ENCODE measurements at places on chromosomes 3 and 15.

DNA sequence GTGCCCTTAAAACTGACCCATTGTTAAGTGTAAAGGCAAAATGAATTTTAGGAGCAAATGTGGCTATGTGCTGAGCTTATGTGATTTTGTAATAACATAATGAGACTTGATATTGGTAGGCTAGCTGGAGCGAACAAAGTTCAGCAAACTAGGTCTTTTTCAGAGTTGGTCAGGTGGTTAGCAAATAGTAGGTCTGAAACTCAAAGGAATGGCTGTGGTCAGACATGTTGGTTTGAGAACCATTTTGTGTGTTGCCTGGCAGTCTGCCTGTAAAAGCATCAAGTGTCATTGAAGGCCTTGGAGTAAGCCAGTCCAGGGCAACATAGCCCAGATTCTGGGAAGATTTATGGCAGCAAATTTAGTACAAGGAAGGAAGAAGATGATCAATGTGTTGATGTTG, 16.4 kb downstream of the FBXO22 start:
- no peak for DNase-seq

DNA sequence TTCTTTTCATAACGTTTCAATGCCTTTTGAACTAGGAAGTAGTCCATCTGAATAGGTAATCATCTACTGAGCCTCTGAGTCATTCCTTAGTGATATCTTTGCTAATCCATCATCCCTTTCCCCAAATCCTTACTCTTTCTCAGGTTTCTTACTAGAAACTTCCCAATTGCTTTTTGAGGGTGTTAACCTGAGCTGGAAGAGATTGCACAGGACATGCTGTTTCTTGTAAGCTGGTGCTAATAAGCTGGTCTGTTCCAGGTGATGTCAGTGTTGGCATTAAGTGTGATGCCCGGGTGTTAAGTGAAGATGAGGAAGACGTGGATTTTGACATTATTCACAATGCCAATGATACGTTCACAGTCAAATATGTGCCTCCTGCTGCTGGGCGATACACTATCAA, 101.0 kb downstream of the DNASE1L3 start:
- no peak for DNase-seq

GRCh38 chr3:15685927-15686326, 84.4 kb downstream of the BTD start:
- DNase-seq: no peak

- peak; percentile 60 for DNase-seq
These were observed 161.2 kb downstream of the ALCAM start for GRCh38 chr3:105527949-105528348.

GRCh38 chr15:71925145-71925544, 114.8 kb downstream of the NR2E3 start:
- DNase-seq: no peak

DNA sequence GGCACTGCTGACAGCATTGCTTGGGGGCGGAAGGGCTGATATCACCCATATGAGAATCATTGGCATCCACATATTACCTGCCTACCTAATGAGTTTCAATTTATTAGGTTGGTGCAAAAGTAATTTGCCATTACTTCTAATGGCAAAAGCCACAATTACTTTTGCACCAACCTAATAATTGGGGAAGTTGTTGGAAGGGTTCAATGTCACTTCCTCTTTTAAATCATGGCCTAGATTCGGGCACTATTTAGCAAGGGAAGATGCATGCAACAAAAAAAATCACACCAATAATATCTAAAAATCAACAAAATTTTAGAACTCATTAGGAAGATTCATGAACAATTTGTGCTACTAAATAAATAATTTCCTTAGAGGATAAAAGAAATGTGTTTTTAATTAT, 56.0 kb upstream of the AGTR1 start:
- DNase-seq: no peak

GRCh38 chr15:100461049-100461448, 67.7 kb downstream of the CERS3 start:
- no peak for DNase-seq

- DNase-seq: no peak
These were observed 337.1 kb upstream of the LRRFIP2 start for GRCh38 chr3:37511463-37511920.

DNA sequence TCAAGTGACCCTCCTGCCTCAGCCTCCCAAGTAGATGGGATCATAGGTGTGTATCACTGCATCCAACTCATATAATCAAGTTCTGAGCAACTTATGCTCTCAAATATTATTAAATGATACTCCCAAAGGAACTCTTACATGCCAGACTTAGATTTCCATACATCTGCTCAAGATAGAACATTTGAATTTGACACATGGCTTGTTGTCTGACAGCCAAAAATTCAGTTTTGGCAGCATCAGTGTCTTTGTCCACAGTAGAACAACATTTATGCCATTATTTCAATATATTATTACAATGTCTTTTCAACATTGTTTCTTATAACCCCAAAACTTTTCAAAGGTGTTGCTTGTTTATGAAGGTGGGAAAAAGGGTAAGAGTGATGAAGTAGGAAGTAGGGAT, 116.2 kb downstream of the SUCNR1 start:
- DNase-seq: no peak

GRCh38 chr3:58158442-58159153, 52.2 kb downstream of the DNASE1L3 start:
- DNase-seq: no peak

GRCh38 chr3:161560008-161560637, 63.5 kb downstream of the OTOL1 start:
- peak; percentile 21 for DNase-seq

DNA sequence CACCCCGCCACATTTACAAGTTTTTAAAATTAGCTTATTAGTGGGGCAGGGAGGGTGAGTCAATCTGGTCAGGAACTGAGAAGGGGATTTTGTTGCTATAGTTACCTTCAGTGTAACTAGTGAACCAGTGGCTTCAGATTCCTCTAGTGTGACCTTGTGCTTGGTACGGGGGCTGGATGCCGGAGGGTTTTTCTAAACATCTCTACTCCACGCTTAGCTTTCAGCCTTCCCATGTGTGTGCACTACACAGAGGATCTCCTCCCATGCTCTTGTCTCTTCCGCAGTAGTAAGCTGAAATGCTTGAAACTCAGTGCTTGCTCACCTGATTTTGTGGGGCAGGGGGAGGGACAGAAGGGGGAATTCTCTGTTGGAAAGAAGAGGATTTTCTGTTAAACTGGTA, 67.9 kb upstream of the AKAP13 start:
- DNase-seq: no peak

DNA sequence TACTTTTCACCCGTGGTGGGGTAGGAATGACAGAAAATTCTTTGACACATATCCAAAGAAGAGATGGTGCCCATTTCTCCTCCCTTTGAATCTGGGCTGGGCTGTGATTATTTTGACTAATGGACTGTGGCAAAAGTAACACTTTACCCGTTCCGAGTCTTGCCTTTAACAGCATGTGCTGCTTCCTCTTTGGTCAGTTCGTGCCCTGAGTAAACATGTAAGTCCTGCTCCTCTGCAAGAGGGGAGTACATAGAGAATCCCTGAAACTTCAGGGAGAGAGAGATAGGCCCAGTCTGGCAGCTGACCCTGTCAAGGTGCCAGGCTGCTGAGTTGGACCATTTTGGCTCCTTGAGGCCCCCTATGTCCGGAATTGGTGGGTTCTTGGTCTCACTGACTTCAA, 243.1 kb downstream of the EPHB1 start:
- no peak for DNase-seq

- DNase-seq: peak; percentile 49
These were observed 25.7 kb downstream of the TMOD2 start for GRCh38 chr15:51776952-51777569.

DNA sequence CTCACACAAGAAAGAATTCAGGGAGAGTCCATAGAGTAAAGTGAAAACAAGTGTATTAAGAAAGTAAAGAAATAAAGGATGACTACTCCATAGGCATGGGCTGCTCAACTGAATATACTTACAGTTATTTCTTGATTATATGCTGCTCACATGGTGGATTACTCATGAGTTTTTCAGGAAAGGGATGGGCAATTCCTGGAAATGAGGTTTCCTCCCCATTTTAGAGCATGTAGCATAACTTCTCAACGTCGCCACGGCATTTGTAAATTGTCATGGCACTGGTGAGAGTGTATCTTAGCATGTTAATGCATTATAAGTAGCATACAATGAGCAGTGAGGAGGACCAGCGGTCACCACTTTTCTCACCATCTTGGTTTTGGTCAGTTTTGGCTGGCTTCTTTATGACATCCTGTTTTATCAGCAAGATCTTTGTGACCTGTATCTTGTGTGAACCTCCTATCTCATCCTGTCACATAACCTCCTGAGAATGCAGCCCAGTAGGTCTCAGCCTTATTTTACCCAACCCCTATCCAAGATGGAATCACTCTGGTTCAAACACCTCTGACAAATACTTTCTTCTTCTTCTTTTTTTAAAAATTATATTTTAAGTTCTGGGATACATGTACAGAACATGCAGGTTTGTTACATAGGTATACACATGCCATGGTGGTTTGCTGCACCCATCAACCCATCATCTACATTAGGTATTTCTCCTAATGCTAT, 849.7 kb downstream of the TBL1XR1 start:
- DNase-seq: no peak

DNA sequence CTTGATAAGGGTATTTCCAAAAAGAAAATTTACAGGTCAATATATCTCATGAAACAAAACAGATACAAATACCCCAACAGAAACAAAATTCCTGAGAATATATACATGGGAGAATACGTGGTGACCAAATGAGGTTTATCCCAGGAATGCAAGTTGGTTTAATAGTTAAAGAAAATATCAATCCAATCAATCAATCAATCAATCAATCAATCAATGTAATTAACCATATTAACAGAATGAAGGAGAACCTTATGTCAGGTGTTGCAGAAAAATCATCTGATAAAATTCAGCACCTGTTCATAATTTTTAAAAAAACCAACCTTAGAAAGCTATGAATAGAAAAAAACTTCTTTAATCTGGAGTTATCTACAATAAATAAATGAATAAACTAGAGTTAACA, 35.9 kb downstream of the ITGA11 start:
- no peak for DNase-seq

DNA sequence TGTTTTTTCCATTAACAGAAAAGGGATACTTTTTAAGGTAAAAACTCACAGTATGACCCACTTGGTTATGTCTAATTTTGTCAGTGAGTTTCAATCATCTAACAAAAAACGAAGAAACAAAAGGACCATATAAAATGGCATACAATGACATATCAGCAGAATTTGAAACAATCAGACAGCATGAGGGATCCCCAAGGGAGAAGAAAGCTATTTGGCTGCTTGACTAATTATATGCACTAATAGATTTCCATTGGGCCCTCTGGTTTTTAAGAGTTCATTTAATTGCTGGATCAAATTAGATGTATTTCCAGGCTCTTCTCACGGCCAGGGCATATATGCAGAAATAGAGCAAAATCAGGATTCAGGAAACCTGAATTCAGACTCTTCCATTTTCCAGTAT, 376.4 kb upstream of the GBE1 start:
- DNase-seq: no peak

DNA sequence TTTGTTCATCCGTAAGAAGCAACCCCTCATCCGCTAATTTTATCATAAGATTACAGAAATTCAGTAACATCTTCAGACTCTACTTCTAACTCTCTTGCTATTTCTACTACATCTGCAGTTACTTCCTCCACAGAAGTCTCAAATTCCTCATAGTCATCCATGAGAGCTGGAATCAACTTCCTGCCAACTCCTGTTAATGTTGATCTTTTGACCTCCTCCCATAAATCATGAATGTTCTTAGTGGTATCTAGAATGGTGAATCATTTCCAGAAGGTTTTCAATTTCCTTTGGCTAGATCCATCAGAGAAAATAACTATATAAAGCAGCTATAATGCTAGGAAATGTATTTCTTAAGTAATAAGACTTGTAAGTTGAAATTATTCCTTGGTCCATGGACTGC, 115.1 kb downstream of the TAFA4 start:
- DNase-seq: no peak

- DNase-seq: no peak
These were observed 44.9 kb upstream of the SEC13 start for GRCh38 chr3:10365791-10366190.

All from NCI-H1436 (cell line).